ENCODE measurements at places on chromosomes 5 and 9.
A peak's percentile ranks its signal among the peaks of the same experiment; 100 is the strongest.

DNA sequence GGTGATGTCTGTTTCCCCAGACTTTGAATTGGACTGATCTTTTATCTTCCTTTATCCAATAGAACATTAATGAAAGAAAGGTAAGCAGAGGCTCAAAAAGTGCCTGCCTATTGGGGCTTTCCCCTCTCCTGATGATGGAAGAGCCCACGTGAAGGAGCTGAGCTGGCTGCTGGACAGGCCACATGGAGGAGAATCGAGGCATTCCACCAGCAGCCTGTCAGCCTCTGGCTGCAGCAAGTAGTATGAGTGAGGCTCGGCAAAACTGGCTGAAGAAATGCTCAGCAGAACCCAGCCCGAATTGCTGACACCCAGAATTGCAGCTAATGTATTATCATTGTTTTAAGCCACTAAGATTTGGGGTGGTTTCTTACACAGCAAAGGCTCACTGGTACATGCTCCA, 66.5 kb upstream of the STC2 start:
- no peak for DNase-seq

DNA sequence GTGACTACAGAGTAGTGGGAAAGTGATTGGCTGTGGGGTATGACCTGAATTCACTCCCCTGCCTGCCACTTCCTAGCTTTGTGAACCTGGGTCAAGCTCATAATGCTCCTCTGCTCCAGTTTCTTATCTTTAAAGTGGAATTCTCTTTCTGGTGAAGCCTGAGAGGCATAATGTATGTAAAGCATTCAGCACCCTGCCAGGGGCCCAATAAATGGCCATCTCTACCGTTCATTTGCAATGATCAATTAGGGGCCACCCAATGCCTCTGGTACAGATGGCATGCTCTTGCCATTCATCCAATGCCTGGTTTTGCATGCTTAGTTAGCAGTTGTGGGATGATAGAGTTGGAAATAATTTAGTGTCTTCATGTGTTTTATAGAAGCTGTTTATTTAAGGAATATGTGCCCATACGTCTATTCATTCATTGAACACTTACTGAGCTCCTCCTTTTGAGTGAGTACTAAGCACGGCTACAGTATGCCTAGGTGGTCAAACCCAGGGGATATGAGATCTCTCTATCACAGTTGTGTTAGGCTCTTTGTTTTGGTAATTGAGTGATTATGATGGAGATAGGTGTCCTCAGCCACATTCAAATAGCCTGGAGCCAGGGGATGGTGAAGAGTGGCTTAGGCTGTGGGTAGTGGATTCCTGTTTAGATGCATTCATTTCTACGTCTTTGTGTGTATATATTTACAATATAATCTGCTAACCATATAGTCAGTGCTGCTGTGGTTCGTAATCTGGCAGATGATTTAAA, 15.3 kb downstream of the ZNF462 start:
- no peak for DNase-seq

DNA sequence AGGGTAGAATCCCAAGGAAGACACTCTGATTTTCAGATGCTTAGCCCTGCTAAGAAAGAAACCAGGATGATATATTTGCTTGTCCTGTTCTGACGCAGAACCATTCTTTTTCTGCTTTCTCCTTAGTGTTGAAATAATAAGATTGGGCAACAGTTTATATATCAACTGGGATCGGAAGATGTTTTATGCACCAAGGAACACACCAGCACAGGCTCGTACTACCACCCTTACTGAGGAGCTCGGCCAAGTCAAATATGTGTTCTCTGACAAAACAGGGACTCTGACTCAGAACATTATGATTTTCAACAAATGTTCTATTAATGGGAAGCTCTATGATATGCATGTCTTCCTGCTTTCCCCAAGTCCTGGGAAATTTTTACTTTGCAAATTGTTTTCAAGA, 19.0 kb upstream of the RUSC2 start:
- no peak for DNase-seq

GRCh38 chr5:1648806-1649205, 125.0 kb upstream of the LPCAT1 start:
- peak; percentile 40 for DNase-seq

GRCh38 chr9:77598524-77598923, 49.6 kb downstream of the GNA14 start:
- DNase-seq: no peak

DNA sequence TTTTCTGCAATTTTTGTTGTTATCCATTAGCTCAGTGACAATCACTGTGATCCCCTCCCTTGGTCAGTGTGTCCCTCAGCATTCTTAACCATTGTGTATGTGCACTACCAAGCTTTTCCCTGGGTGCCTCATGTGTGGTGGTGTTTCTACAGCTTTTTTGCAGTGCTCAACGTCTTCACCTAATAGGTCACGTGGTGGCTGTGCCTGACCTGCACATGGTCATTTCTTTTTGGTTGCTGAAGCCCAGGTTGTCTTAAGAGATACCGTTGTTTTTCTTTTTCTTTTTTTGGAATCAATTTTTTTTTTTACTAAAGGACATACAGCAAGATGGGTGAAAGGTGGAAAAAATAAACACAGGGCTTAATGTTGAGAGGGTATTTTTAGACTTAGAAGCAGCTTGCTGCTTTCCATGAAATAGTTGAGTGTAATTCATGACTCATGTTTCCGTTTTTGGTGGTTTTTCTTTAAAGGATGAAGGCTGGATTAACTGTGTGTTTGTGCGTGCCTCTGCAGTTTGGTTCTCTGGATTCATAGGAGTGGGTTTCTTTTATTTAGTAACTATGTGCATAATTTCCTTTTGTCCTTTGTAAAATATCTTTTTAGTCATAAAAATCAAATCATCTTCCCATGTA, 22.2 kb downstream of the SH3GL2 start:
- peak; percentile 10 for DNase-seq

GRCh38 chr5:31113101-31113500, 80.4 kb upstream of the CDH6 start:
- DNase-seq: peak; percentile 40

- DNase-seq: no peak
These were observed 148.0 kb downstream of the MEF2C start for GRCh38 chr5:88734983-88735382.

- DNase-seq: no peak
These were observed 382.1 kb downstream of the CDH18 start for GRCh38 chr5:19605846-19606407.

DNA sequence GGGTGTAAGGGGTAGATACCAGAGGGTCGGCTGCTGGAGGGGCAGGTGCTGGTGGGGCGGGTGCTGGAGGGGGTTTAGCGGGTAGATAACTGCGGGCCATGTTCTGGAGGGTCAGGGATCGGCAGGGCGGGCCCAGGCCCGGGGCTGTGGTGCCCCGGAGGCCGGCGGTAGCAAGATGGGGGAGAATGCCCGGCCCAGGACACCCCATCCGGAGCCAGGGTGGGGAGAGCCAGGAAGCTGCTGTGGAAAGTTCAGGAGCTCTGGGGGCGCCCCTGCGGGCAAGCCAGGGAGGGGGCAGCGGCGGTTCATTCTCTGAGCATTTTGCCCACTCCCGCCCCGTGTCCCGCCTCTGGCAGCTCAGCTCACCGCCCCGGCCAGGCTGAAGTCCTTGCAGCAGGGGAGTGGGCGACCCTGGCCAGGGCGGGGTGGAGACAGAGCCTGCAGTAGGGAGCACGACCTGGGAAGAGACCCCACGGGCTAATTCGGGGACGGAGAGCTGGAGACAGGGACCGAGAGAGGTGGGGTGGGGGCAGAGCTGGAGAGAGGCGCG, 538 bp downstream of the PRRT1B start:
- no peak for DNase-seq

- peak; percentile 74 for DNase-seq
These were observed 17.5 kb downstream of the ATOX1 start for GRCh38 chr5:151740958-151741373.

GRCh38 chr5:72372331-72372730, 52.2 kb downstream of the PTCD2 start:
- DNase-seq: no peak

GRCh38 chr9:72462340-72462739, 59.1 kb upstream of the TMC1 start:
- DNase-seq: no peak

GRCh38 chr5:83608122-83608521, 112.5 kb downstream of the HAPLN1 start:
- DNase-seq: no peak

- DNase-seq: no peak
These were observed 94.8 kb upstream of the CDH12 start for GRCh38 chr5:22947921-22948320.

GRCh38 chr5:1747803-1748085, 51.9 kb downstream of the MRPL36 start:
- DNase-seq: no peak

DNA sequence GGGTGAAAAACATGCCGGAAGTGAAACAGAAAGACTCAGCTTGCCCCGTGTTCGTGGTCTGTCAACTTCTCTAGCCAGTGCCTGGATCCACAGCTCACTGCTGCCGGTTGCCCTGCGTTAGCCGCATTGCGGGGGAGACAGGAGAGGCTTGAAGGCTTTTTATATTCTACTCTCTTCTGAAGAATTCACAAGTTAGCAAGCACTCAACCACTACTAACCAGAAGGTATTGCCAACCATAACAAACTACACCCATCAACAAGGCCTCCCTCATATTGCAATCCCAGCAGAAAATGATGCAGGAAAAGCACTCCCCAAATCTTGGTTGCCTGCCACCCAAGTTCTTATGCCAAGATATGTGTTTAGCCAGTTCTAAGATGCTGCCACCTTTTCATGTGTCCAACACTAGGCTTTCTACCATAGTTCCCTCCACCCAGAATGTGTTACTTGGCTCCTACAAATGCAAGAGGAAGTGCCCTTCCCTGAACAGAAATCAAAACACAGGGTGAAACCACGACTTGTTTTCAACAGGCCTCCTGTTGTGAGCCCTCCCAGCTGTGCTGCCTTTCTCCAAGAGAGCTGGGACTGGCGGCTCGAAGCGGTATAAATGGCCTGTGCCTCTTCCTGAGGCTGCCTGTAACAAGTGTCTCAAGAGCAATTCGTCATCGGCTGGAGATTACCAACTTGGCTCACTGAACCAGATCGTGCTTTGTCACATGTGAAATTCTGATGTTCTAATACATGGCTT, 129.0 kb downstream of the SNX18 start:
- no peak for DNase-seq

GRCh38 chr9:121725008-121725775, 73.8 kb downstream of the DAB2IP start:
- no peak for DNase-seq

DNA sequence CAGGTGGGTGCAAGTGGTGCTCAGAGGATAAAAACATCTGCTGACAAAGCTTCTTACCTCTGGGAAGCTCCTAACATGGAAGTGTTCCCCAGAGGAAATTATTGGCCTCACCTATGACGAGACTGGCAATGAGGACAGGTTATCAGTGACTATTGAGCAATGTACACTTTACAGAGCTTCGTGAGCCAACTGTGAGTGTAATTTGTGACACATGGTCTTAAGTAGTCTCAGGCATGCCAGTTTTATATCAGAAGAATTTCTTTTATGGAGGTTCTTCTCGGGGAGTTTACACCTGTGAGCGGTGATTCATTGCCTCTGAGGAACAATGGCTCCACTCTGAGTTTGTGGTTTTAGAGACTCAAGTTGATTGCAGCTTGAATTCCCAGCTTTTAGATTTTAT, 11.3 kb downstream of the ANKDD1B start:
- DNase-seq: no peak

Measured in HS-5 (cell line).